ENCODE measurements at places on chromosomes 6 and 20.

GRCh38 chr6:44042261-44042988 is 84.8 kb downstream of the MRPL14 start:
- no peak for DNase-seq

DNA sequence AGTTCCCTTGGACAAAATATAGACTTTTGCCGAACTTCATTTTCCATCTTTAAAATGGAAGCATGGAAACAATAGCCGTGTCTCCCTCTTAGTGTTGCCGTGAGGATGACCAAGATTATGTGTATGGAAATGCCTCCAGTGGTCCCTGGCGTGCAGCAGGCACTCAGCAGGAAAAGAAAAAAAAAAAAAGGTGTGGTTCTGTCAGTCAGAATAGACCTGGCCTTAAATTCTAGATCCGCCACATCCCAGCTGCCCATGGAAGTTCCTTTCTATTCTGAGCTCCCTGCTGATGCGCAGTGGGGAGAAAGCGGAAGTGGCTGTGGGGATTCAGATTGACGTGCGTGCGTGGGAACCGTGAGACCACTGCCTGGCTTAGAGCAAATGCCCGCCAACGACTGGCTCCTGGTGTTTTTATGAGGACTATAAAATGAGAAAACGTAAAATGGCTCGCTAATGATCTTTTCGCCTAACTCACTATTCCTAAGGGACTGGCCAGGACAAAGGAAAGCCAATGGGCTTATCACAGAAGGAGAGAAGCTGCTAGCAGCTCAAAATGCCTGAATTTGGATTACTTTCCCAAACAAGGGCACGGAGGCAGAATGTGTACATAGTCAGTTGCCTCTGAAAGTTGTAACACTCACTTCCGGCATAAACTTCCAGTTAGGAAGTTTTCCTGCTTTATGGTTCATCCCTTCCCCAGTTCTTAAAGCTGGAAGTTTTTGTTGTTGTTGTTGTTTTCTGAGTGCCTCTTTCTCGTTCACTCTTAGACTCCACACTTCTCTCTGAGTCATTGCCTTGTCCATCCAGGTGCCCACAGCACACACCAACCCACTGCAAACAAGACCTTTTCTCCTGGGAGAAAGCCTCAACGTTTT is 11.4 kb upstream of the PDE10A start:
- no peak for DNase-seq

- DNase-seq = no peak
These were observed 291.8 kb downstream of the BMP7 start for GRCh38 chr20:56974499-56975250.

- no peak for DNase-seq
These were observed 568.6 kb downstream of the MMUT start for GRCh38 chr6:48894469-48894868.

- no peak for DNase-seq
These were observed 170.2 kb upstream of the ZNF217 start for GRCh38 chr20:53763707-53764414.

GRCh38 chr6:33333666-33334065 is 16.1 kb upstream of the ZBTB22 start:
- no peak for DNase-seq
